Activated CD4-positive, alpha-beta T cell treated with anti-CD3 and anti-CD28 coated beads for 36 hours (primary cell): ENCODE measurements at places on chromosomes 4 and X.
A peak's percentile ranks its signal among the peaks of the same experiment; 100 is the strongest.

DNA sequence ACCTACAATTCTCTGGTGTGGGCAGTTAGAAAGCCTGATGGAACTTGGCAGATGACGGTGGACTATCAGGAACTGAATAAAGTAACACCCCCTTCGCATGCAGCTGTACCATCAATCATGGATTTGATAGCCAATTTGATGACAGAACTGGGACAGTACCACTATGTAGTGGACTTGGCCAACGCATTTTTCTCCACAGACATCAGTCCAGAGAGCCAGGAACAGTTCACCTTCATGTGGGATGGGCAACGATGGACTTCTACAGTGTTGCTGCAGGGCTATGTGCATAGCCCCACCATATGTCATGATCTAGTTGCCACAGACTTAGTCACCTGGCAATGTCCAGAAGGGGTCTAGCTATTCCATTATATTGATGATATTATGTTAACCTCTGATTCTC, 54.5 kb upstream of the CCDC149 start:
- no peak for DNase-seq

GRCh38 chr4:24794916-24795665, at the start of gene SOD3:
Gene SOD3 (plus strand): TSS chr4:24795573. CDS start chr4:24799522, 3,949 bp downstream.
- no peak for DNase-seq

DNA sequence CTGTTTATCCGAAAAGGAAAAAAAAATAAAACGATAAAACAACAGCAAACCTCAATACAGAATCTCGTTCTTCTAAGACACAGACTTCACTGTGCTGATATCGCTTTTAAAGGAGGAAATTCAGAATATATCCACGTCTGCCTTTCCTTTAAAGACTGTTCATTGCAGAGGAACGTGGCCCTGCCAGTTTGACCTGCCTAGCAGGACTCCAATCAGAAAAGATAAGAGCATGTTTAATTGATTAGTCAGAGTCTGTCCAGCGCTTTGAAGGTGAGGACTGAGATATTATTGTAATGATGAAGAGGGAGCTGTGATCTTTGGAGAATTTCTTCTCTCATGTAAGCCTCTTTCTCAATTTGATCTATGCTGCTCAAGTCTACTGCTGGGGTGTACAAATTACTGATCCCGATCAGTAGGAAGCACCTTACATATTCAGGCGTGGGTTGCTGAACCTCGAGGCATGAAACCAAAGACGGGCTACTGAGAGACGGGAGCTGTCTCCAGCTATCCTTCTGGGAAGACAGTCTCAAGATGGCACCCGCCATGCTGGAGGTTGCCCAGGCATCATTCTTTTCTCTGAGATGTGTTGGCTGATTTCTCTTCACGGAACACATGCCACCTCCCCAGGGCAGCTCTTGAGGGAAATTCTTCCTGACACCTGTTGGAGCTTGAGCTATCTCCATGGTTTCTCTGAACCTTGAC, 146.1 kb downstream of the SHOX start:
- DNase-seq = no peak

- no peak for DNase-seq
Measured at GRCh38 chr4:74118600-74119338, 19.8 kb upstream of the CXCL2 start.

DNA sequence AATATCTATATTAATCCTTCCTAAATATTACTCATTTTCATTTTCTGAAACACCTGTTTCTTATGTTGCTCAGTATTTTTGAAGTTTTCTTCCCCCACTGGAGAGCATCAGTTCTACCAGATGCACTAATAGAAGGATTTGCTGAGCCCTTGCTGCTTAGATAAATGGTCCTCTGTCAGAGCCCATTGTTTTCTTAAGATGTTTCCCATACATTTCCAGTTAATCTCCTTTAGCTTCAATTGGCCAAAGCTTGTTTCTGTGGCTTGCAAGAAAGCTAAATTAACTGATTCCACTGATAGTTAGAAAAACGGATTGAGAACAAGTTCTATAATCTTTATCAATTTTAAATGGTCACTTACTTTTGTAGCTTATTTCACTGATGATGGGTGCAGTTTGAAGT, 1425.5 kb downstream of the PCDH18 start:
- DNase-seq = no peak

- DNase-seq = no peak
Measured at GRCh38 chr4:121778991-121779628, 14.1 kb upstream of the SMIM43 start.

- DNase-seq = no peak
Measured at GRCh38 chr4:132218406-132218805, 930.7 kb upstream of the PCDH10 start.

DNA sequence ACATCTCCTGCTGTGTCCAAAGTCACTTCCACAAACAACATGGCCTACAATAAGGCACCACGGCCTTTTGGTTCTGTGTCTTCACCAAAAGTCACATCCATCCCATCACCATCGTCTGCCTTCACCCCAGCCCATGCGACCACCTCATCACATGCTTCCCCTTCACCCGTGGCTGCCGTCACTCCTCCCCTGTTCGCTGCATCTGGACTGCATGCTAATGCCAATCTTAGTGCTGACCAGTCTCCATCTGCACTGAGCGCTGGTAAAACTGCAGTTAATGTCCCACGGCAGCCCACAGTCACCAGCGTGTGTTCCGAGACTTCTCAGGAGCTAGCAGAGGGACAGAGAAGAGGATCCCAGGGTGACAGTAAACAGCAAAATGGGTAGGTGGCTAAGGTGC, 123.9 kb downstream of the PDLIM5 start:
- no peak for DNase-seq

- peak; percentile 52 for DNase-seq
Measured at GRCh38 chr4:80171251-80171650, 26.1 kb upstream of the PRDM8 start.

DNA sequence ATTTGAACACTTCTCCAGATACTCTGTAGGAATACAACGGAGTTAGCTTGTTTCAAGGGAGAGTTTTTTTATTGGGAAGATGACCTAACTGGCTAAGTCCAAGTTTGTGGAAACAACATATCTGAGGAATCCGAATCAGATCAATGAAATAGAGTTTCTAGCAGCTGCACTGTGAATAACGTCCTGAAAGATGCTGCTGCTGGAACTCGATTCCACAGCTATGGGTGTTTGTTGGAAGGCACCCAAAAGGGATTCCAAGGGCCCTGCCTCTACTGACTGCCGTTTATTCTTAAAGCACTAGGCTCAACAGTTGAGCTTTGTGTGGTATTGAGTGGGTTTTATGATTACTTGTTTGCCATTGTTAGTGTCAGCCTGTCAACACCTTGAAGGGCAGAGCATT, 6.6 kb upstream of the GBA3 start:
- DNase-seq = no peak

DNA sequence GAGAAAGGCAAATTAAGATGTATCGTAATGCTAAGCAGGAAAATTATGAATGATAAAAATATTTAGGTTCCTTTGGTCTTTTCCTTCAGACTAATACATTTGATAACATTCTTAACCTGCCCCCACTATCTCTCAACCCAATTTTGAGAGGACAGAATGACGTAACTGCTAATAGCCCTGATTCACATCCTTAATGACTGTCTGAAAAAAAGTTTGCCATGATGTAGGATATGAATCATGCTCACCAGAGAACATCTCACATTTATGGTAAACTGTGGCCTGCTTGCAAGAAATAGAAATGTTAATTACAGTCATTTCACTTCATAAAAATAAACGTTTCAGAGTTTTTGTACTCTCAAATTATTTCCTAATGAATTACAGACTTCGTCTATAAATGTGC, 128.0 kb upstream of the VEGFC start:
- DNase-seq = no peak

DNA sequence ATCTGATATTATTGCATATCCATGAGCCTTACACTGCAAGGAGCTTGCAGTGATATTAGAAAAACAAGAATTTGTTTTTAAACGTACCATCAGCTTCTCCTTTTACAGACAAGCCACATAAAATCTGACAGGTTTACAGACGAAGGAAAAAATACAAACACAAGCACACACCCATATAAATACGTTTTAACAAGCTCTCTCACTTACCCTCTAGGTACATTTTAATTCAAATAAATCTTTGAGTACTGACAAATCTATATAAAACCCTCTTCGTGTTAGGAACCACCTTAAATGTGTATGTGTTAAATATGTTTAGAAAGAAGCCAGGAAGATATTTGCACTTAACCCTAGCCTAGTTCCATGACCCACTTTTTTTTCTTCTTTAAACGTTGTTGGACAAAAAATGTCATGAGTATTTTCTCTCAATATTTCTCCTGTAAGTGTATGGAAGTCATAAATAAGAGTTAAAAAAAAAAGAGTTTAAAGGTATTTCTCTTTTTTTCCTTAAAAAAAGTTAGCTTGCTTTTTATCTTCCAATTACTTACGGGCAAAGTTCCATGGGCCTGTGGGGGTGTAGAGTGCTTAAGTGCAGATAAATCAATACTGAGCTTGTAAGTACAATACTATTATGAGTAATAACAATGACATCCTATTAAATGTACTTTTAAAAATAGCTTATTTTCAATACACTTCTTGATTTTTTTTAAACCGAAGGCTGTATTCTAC, 1.5 kb downstream of the ARAP2 start:
- DNase-seq = peak; percentile 37

GRCh38 chr4:134935320-134935719, 733.7 kb upstream of the PABPC4L start:
- peak; percentile 17 for DNase-seq

DNA sequence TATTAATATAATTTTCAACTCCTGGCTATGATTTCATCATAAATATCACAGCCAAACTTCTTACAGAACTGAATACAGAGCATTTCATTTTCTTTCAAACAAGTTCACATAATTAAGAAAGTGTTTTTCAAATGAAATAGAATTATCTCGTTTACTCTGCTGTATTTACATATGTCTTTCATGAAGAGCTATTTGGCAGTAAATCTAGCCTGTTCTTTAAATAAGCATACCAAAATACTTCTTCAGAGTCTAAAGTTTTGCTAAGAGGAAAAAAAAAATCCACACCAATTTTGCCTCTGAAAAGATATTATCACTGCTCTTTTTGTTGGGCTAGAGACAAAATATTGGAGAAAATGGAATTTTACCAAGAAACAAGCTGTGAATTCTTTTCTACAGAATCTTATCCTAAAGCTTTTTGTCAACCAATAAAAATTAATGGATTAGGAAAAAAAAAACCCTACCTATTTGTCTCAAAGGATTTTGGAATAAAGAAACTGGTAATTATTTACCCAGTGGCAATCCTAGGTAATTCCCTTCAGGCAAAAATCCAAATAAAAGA, 287.9 kb upstream of the NR3C2 start:
- no peak for DNase-seq

DNA sequence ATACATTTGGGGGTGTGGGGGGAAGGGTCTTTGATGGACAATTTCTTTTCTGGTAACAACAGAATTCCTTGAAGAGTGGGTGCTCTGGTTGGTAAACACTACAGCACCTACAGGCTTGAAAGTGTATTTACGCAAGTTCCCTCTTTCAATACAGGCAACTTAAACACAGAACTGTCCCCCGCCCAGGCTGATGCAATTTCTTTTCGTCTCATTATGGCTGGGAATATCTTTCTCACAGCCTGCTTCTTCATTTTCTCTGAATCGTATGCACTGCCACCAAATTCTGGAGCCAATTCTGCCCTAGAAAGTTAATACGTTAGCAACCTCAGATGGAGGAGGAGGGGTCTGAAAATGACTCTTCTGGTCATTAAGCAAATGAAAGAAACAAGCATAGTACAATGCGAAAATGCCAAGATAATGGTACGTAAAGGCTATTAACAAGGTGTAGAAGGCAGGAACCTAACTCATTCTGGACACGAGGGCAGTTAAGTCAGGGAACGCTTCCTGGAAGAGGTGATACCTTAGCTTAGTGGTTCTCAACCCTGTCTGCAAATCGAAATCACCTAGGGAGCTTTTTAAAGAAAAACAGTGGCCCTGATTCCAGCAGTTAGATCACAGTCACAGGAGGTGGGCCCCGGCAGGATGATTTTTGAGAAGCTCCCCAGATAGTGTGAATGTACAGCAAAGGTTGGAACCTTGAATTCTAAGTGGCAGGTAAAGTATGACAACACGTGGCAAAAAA, 1.0 kb downstream of the AGA start:
- peak; percentile 51 for DNase-seq

- no peak for DNase-seq
Measured at GRCh38 chrX:22366906-22367305, 94.2 kb downstream of the CBLL2 start.

GRCh38 chr4:141006242-141006802, 126.9 kb downstream of the RNF150 start:
- DNase-seq = no peak

DNA sequence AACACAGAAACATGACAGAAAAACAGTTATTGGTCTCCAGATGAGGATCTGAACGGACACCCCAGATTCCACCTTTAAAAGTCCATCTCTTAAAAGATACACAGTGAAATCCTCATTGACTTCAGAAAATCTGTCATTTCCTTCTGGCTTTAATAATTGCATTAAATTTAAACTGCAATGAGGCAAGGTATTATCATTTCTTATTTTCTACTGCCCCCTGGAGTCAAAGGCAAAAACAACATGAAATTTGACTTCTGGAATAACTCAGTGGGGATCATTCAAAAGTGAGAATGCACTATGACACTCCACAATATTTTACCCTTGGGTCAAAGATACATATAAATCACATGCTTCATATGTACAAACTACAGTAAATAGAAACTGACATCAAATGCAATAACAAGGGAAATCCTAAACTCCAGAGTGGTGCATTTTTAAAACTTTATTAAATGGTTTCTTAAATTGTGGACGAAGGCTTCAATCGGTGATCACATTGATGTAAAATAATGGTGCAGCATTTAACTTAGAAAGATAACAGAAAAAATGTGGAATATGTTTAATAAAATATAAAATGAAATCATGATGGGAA, 56.4 kb upstream of the SPANXN1 start:
- DNase-seq = no peak

- peak; percentile 53 for DNase-seq
Measured at GRCh38 chr4:146638786-146639505, at the start of gene POU4F2. Gene POU4F2 (plus strand): TSS chr4:146638893. CDS start chr4:146639141, 248 bp downstream.

- DNase-seq = no peak
Measured at GRCh38 chr4:76470064-76470463, 35.0 kb downstream of the SHROOM3 start.

GRCh38 chr4:77193511-77194102, 36.6 kb downstream of the CCNG2 start:
- DNase-seq = peak; percentile 83

GRCh38 chrX:148609515-148610327, 109.3 kb downstream of the AFF2 start:
- peak; percentile 3 for DNase-seq

- no peak for DNase-seq
Measured at GRCh38 chrX:110268886-110269285, 49.0 kb downstream of the AMMECR1 start.

GRCh38 chrX:73028876-73029275, 26.1 kb downstream of the PABPC1L2B start:
- DNase-seq = no peak

- DNase-seq = no peak
Measured at GRCh38 chr4:23060776-23061175, 368.0 kb downstream of the GBA3 start.

- DNase-seq = no peak
Measured at GRCh38 chrX:41148553-41148952, 63.3 kb downstream of the USP9X start.

GRCh38 chr4:579543-580175, 3.6 kb upstream of the TMEM271 start:
- no peak for DNase-seq

GRCh38 chrX:17030580-17031270, 84.3 kb downstream of the REPS2 start:
- DNase-seq = no peak

- DNase-seq = no peak
Measured at GRCh38 chr4:143420227-143420626, 83.6 kb downstream of the GAB1 start.
